ENCODE measurements at places on chromosomes 2 and 18.

DNA sequence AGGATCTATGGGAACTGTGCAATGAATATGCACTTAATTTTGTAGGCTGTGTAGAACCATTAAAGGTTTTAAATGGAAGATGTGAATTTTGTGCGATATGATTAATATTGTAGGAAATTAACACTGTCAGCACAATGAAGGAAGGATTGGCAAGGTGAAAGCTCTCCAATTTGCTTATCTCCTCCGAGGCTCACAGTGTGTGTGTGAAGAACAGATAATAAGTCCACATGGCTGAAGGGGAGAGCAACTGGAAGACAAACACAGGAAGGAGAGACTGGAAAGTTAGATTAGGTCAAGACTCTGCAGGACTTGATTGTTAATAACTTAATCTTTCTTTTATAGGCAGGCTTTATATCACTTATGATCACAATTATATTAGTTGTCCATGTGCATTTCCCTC, 269.7 kb upstream of the VRK2 start:
- DNase-seq, result no peak

GRCh38 chr2:143840601-143841000, 679.3 kb downstream of the ZEB2 start:
- DNase-seq, result no peak

- DNase-seq, result no peak
Observed at GRCh38 chr2:36797324-36798070, 101.0 kb downstream of the VIT start.

GRCh38 chr18:59090966-59091603, 48.6 kb upstream of the SEC11C start:
- no peak for DNase-seq

DNA sequence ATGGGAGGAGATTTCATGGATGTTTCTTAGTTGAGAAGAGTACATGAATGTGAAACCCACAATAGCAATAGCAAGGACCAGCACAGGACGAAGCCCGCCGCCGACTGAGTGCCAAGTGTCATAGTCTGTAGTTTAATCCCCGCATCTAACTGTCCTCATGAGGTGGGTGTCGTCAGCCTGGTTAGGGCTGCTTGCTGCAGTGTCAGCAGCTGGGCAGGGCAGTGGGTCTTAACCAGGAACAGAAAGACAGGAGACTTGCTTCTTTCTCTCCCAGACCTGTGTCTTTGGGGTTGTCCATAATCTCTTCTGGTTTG, 146.6 kb downstream of the VAPA start:
- DNase-seq, result no peak

- DNase-seq, result no peak
Observed at GRCh38 chr18:31876707-31877106, 66.2 kb downstream of the TRAPPC8 start.

GRCh38 chr18:31301201-31301655, 16.7 kb upstream of the DSG1 start:
- DNase-seq, result no peak
